ENCODE measurements at places on chromosomes 1 and 21.

DNA sequence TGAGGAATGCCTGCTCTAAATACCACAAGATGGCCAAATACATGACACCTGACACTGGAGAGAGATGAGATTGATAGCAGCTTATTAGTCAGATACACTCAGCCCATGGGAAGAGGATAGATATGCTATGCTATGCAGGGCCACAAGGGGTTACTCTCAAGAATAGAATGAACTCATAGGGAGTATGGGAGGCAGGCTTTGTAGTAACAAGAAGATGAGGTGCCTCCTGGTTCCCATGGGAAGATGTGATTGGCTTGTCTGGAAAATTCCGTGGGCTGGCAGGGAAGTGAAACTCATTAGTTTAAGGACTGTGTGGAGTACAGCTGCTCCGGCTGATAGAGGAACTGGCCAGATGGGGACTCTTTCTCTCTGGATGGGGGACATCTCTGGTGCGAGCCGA is 16.5 kb downstream of the CCDC30 start:
- no peak for DNase-seq

DNA sequence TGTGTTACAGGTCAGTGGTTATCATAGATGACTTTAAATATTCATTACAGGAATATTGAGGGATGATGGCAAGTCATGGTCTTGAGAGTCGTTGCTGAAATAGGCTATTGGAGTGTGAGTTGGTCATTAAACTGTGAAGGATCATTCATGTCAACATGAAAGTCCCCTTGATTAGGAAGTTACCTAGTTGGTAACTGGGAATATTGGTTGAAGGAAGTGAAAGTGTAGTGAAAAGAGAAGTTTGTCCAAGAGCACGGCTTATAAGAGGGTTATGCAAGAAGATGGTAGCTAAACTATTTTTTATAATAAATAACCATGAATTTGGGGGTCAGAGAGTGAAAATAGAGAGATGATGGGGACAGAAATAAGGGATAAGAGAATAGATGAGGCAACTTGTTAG is 16.9 kb downstream of the CRB1 start:
- DNase-seq = no peak

GRCh38 chr1:14254251-14254650 is 344.2 kb upstream of the KAZN start:
- no peak for DNase-seq

- no peak for DNase-seq
These were observed 378.9 kb downstream of the DUSP10 start for GRCh38 chr1:221363039-221363438.

DNA sequence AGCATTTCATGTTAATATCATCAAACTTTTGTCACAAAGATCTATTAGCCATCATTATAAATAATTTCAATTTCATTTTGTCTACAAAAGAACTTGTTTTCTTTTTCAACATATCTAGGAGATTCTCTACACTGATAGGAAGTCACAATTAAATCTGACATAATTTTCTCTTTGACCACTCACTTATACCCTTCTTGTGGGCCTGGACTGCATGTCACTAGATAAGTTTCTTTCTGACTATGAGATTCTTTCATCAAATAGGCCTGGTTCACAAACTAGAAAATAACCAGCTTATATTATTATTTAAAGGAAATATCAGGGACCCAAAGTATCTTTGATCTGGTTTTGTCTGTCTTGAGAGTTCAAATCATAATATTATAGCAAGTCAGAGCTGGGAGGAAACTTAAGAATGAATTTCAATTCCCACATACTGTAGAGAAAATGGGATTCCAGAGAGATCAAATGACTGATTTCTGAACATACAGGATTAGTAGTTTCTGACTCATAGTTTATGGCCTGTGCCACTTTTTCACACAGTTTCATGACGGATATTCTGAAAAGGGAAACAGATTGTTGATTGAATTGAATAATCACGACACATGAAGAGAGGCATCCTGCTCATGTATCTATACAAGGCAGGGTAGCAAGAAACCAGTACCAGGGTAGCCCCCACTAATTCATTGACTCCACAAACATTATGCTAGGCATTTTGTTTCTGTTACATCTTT is 355.8 kb downstream of the GPATCH2 start:
- no peak for DNase-seq

GRCh38 chr1:223341121-223341520 is 22.9 kb downstream of the SUSD4 start:
- peak; percentile 19 for DNase-seq

GRCh38 chr1:180611016-180611930 is 20.5 kb upstream of the XPR1 start:
- DNase-seq = peak; percentile 65

GRCh38 chr1:200139661-200140250 is 112.2 kb downstream of the NR5A2 start:
- peak; percentile 9 for DNase-seq

- no peak for DNase-seq
These were observed 335.8 kb downstream of the CAMTA1 start for GRCh38 chr1:7120863-7121621.

DNA sequence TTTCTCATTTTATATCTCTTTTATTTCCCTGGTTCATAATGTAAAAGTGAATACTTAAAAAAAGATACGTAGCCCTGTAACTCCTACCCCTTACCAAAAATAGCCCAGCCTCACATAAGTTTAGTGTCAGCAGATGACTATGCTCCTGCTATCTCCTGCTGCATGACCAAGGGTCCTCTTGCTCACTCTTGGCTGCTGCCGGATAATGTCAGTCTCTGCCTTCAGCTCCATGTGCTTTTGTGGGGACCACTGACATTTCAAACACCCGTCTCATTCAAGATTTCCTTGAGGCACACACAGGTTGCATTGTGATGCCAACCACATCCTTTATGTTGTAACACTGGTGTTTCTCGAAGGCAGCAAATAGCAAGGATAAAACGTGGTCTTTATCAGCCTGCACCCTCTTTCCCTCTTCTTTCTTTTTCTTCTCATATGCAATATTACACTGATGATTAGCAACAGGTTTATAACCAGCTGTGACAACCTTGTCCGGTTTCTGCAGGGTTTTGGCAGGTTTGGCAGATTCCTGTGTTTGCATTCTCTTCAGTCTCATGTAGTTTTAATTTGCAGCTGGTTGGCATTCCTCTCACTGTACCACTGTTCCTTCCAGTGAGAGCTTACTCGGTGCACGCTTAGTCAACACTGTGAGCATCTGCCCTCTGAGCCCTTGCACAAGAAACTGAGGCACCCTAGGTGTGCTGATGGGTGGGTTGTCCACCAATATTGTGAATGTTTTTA is 62.2 kb downstream of the ZNF684 start:
- DNase-seq = no peak

GRCh38 chr21:33202464-33203363 is 27.0 kb upstream of the IFNAR2 start:
- no peak for DNase-seq

DNA sequence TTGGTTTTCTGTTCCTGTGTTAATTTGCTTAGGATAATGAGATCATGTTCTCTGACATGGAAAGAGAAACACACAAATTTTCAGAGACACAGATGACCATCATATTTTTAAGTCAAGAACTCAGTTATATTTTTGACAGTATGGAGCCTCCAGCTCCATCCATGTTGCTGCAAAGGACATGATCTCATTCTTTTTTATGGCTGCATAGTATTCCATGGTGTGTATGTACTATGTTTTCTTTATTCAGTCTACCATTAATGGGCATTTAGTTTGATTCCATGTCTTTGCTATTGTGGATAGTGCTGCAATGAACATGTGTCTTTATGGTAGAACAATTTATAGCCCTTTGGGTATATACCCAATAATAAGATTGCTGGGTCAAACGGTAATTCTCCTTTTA is 47.0 kb downstream of the DDR2 start:
- DNase-seq = no peak

DNA sequence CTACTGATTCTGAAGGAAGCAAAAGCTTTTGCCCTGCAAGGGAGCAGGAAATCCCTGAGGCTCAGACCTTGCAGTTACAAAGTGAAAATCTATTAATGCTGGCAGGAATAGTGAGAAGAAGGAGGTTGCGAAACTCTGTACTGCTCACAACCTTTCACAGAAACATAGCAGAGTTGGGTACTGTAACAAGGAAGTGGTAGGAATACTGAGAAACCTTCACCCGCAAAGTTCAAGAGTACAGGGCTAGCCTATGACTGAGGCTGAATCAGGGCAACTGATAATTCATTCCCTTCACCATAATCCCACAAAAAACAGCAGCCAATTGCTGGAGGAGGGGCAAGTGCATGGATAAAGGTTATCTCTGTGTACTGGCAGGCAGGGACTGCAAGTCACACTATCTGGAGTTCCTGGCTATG is 23.9 kb upstream of the KCTD3 start:
- DNase-seq = no peak

- DNase-seq = peak; percentile 85
These were observed 27.0 kb upstream of the BTG2 start for GRCh38 chr1:203278082-203278884.

DNA sequence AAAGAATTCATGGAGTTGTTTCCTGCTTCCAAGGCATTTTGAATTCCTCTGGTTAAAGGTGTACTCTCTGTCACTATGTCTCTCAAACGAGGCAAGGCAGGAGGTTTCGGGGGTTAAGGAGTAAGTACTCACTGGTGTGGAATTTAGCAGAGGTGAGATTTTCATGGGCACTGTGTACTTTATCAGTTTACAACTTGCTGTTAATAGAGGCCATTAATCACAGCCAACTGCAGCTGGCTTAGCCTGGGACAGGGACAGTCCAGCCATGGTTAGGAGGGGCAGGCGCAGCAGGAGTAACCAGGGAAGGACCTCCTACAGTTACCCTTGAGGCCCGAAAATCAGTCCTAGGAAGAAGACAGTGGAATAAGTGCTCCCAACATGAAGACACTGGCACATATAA is 18.1 kb upstream of the TMEM9 start:
- no peak for DNase-seq

- DNase-seq = no peak
These were observed 1.8 kb upstream of the PTTG1IP start for GRCh38 chr21:44875316-44875700.

DNA sequence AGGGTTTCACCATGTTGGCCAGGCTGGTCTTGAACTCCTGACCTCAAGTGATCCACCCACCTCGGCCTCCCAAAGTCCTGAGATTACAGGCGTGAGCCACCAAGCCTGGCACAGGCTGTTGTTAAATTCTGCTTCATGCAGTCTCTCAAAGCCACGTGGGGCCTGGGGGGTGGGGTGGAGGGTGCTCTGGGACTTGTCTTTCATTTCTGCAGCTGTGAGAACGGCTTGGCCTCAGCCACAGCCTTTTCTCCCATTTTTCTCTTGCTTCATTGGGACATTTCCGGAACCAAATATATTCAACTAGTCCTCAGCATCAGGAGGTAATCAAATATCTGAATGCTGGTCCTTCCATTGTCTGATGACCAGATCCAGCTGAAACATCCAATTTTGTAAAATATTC is 27.6 kb upstream of the KCNE2 start:
- DNase-seq = no peak

DNA sequence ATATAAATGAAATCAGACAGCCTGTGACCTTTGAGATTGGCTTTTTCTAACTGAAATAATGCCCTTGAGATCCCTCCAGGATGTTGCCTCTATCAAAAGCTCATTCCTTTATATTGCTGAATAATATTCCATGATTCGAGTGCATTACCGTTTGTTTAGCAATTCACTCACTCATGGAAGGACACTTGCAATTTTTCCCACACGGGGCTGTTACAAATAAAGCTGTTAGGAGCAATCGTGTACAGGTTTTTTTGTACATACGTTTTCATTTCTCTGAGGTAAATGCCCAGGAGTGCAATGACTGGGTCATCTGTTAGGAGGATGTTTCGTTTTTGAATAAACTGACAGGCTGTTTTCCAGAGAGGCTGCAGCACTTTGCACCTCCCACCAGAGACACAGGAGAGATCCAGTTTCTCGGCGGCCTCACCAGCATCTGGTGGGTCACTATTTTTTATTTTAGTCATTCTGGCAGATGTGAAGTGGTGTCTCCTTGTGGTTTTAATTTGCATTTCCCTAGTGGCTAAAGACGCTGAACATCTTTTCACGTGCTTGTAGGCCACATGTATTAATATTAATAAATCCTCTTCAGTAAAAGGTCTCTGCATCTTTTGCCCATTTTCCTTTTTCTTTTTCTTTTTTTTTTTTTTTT is 11.0 kb downstream of the PRDM15 start:
- DNase-seq = no peak

GRCh38 chr1:247360116-247360898 is 28.6 kb upstream of the ZNF496 start:
- no peak for DNase-seq

- no peak for DNase-seq
These were observed 86.8 kb downstream of the ATP1B1 start for GRCh38 chr1:169193191-169193850.

DNA sequence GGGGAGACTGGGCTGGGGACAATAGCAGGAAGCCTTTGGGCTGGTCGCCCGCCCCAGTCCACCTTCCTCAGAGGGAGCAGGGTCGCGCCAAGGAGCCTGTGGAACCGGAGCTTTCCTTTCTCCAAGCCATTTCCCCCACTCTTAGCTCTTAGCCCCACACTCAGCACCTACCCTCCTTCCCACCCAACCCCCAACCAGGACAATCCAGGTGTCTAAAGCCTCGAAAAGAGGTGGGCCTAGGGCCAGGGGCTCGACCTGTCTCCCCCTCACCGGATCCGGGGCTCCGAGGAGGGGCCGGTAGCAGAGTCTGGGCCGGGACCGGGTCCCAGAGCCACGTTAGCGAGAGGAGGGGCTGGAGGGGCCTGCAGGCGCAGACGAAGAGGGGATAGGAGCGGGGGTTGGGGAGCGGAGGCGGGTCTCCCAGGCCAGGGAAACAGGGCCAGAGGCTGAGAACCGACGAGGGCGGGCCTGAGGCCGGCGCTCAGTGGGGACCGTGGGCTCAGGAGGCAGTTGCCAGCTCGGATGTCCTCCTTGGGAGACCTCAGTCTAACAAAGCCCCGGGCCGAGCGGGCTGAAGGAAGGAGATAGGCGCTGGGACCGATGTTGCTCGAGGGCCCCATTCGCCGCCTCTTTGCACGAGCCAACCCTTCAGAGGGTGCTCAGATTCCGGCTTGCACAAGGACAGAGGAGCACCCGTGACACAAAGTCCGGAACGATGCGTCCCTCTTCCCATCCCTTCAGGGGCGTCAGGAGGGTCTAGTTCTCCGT is 943 bp downstream of the SEMA6C start:
- no peak for DNase-seq

DNA sequence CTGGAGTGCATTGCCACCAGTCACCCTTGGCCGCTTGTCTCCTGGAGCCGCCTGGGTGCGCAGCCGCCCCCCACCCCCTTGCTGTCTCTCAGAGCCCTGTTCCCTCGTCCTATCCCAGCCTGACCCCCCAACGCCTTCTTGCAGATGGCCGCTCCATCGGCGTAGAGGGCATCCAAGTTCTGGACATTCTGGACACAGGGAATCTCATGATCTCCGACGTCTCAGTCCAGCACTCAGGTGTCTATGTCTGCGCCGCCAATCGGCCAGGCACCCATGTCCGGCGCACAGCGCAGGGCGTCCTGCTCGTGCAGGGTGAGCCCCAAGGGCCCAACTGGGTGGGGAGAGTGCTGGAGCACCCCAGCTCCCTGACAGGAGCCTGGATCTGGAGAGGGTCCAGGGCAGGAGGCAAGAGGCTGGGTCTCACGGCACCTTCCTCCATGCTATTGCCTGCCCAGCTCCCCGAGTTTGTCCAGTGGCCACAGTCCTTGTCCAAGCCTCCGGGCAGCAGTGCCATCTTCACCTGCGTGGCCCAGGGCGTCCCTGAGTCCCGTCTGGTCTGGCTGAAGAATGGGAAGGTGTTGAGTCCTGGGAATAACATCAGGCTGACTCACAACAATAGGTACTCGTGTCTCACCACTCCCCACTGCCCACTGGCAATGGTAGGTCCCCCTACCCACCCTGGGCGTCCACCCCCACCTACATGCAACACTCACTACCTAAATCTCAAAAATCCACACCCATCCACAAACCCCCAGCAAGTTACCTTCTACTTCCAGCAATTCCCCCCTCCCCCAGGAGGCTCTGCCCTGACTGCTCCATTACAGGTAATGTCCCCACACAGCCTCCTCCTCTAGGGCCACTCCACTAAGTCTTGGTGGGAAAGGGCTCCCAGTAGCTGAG is 24.6 kb downstream of the SLC27A3 start:
- no peak for DNase-seq
